Mesothelial cell of epicardium (in vitro differentiated cells): ENCODE measurements at places on chromosomes 12 and 14. TPM values are rescaled to one million over a fixed set of nuclear protein-coding genes. Genes with fewer than 3 reads are reported as not detected.

GRCh38 chr12:4443616-4444015 lies 2.0 kb downstream of the FGF6 start:
- no peak for DNase-seq

The POTEG gene
- not detected in 3 replicates for total RNA-seq

- no peak for DNase-seq
Measured at GRCh38 chr14:104091061-104091926, 5.8 kb downstream of the ASPG start.

- no peak for DNase-seq
Measured at GRCh38 chr12:75563351-75563750, 51.9 kb upstream of the KRR1 start.

- DNase-seq, result no peak
Measured at GRCh38 chr12:66269757-66270383, 32.4 kb upstream of the HELB start.

DNA sequence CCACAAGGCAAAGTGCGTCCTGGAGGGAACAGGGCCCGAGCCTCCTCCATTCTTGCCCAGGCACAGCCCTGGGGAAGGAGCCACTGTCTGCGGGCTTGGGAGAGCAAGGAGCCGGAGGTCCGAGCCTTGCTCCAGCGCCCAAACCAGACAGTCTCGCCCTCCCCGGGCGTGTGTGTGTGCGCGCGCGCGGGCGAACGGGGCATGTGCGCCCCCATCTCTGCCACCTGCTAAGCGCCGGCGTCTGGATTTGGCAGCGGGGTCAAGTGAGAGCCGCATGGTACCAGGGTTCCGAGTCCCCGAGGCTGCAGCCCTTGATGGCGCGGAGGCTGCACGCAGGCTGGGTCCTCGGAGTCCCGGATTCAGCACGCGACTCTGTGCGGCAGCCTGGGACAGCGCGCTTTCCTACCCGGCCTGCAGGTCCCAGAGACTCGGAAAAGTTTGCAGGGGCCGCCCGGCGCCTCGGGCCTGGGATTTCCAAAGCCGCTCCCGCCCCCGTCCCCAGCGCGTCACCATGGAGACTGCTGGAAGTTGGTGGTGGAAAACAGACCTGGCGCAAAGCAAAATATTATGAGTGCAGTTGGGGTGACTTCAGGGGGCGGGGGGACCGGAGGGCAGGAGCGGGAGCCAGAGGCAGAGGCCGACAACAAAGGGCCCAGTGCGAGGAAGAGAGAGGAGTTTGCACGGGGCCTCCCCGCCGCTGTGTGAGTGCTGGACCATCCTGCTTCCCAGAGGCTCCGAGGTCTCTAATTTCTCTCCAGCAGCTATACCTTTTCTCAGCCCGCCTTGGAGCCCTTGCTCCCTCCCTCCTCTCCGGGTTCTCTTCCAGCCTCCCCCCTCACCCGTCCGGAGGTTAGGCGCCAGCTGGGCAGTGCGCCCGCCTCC lies 4.2 kb downstream of the RFX4 start:
- DNase-seq, result no peak

- DNase-seq, result no peak
Measured at GRCh38 chr12:114812384-114812783, 128.4 kb upstream of the TBX3 start.

GRCh38 chr12:79689477-79690141 lies 1.2 kb downstream of the PAWR start:
- DNase-seq, result peak; percentile 21

GRCh38 chr14:53355581-53356112 lies 202.5 kb upstream of the DDHD1 start:
- no peak for DNase-seq

GRCh38 chr14:76056128-76056527 lies 70.6 kb downstream of the IFT43 start:
- DNase-seq, result no peak

The TMEM253 gene
- total RNA-seq, result 1.3 to 1.9 TPM (median 1.6 TPM) in 3 replicates

DNA sequence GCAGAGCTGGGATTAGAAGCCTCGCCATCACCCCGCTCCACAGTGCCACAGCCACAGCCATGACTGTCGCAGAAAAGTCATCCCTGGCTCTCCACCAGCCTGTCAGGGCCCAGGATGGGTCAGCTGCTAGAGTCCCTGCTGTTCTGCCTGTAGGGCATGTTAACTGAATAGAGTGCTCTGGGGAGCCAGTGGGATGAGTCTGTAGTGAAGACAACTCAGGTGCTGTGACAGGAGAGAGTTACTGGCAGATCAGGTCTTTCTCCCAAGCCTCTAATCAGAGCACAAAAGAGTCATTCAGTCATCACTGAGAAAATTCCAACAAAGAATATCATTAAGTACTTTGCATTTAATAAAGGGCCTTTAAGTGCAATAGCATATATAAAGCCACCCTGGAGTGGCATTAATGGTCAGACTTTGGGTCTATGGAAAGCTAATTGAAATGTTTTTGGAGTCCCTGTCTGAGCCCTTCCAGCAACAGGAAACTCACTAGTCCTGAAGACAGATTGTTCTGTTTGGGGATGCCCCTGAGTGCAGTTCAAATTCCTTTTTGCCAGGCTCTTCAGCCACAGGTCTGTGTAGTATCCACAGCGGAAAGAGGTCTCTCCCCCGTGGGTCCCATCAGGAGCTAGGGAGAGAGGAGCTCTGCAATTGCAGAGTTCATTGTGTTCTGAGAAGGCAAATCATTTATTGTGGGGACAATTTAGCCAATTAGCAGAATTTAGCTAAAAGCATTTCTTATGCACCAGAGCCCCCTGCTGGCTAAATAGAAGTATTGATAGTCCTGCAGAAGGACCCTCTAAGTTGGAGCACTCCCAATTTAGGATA lies 45.2 kb upstream of the C14orf132 start:
- no peak for DNase-seq

GRCh38 chr12:60112763-60113162 lies 516.9 kb downstream of the SLC16A7 start:
- DNase-seq, result no peak

DNA sequence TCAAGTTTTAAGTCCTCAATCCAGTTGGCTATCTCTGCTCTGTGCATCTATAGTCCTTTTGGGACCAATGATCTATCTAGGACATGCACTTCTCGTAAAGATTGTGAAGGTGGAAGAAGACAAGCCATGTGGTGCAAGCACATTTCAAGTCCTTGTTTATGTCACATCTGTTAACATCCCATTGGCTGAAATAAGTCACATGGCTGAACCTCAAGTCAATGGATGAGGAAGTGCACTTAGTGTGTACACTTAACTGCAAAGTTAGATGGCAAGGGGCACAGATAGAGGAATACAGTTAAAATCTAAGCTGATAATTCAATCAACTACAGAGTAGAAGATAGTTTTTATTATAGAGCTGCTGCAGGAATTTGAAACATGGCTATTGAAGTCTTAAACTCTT lies 362.8 kb upstream of the TBX3 start:
- no peak for DNase-seq

The LMNTD1 gene
- total RNA-seq, result 0.54 TPM in 1 of 3 replicates, not detected in the others

DNA sequence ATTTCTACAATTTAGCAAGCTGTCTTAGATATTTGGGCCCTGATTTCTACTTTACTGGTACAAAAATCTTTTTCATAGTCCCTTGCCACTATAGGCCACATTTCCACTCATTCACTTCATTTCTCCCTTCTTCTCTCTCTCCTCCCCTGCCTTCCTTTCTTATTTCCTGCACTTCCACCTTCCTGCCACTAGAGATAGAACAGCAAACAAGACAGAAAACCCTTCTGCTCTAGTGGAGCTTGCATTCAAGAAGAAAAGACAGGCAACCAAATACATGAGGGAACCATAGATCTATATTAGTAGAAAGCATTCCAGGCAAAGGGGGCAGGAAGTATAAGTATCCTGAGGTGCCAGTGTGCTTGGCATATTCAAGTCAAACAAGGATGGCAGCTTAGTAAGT lies 623.5 kb downstream of the FLRT2 start:
- no peak for DNase-seq

The ETFBKMT gene
- 1.6 to 2.6 TPM (median 1.8 TPM) in 3 replicates for total RNA-seq

DNA sequence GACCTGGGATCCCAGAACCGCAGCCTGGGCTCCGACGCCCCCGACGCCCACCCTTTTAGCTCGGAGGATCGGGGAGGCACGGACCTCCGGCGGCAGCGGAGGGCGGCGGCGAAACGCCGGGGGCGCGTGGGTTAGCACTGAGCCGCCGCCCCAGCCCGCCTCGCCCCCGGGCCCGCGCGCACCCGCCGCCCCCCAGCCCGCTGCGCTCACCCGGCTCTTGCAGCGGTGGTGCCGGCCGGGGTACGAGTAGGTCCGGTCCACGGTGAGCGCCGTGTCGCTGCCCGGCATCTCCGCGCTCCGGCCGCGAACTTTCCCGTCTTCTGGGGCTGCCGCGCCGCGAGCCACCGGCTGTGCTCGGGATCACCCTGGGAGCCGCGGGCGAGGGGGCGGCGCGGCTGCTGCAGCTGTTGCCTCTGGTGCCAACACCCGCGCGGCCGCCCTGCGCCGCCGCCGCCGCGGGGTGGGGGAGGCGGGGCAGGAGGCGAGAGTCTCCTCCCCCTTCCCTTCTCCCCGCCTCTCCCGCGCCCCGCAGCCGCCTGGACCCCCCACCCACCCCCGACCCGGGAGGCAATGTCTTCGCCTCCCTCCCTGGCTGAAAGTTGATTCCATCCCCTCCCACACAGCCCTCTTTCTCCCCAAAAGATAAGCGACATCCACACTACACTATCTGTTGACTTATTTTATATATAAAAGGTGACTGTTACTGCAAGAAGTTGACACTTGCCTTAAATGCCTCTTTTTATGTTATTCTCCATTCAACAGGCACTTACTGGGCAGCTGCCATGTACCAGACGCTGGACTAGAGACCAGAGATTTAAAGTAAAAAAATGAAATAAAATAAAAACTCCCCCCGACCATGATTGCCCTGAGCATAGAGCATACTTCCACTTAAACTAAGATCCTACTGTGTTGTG lies at the start of gene TMCC3:
TSS of gene TMCC3 (minus strand) at position 415 of the 914 bp plus-strand sequence. CDS start at position 288, 127 bp downstream.
- peak; percentile 41 for DNase-seq

The SLC17A8 gene
- total RNA-seq, result 0.40 to 0.66 TPM (median 0.61 TPM) in 3 replicates

DNA sequence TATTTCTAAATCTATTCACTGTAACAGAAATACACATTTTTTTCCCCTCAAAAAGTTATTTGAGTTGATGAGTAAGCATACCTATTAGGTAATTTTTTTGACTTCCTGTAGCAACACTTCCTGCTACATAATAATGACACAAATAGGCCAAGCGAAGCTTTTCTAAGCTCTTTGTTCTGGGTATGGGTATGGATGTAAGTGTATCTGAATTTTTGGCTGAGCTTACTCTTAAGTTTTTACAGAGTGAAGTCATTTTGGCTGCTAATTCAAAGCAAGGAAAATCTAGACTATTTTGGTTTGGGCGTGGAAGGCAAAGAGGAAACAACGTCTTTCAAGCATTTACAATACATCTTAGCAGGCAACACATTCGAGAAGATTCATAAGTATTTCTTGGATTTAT lies 1206.0 kb upstream of the FLRT2 start:
- DNase-seq, result no peak

GRCh38 chr14:55354500-55354899 lies 57.1 kb downstream of the ATG14 start:
- DNase-seq, result no peak

- DNase-seq, result no peak
Measured at GRCh38 chr14:71328183-71328582, 420.9 kb downstream of the PCNX1 start.

DNA sequence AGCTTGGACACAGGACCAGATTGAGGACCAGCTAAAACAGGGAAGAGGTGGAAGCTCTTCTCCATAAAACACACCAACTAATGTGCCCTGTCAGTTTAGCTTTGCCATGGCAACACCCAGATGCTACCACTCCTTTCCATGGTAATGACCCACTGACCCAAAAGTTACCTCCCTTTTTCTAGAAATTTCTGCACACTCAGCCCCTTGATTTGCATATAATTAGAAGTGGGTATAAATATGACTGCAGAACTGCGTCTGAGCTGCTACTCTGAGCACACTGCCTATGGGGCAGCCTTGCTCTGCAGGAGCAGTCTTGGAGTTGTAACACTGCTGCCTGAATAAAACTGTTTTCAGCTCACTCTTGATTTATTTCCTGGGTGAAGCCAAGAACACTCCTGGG lies 3.2 kb upstream of the TDG start:
- no peak for DNase-seq

DNA sequence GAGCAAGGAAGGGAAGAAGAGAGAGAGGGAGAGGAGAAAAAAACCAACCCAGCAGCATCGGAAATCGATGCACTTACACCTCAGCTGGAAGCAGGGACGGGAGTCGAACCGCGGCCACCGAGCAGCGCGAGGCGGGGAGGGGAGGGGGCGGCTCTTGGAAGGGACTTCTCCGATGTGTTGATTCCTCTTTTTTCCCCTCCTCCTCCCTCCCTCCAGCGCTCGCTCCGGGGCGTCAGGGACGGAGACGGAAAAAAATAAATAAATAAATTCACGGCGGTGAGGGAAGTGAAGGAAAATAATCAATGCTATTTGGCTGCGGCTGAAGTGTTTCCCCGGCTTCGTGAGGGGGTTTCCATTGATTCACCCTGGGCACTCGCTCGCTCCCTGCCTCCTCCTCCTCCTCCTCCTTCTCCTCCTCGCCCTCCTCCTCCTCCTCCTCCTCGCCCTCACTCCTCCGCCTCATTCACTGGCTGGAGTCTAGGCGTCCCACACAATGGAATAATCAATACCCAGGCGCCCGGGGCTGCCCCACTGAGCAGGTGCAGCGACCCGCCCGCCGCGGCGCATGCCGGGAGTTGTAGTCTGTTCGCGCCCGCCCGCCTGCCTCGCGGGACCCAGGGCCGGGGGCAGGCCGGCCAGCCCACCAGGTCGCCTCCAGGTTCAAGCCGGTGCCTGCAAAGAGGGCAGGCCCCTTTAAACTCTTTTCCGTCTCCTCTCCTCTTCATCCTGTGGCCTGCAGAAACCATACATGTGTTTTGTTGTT lies at the start of gene ZFHX2:
TSS of gene ZFHX2 (minus strand) at position 500 of the 763 bp plus-strand sequence. CDS start 16,440 bp downstream, outside the sequence.
- DNase-seq, result peak; percentile 80

- no peak for DNase-seq
Measured at GRCh38 chr12:124543590-124544310, 23.7 kb downstream of the NCOR2 start.

- DNase-seq, result peak; percentile 77
Measured at GRCh38 chr12:49777800-49778748, 36.7 kb downstream of the TMBIM6 start.

- no peak for DNase-seq
Measured at GRCh38 chr14:44854114-44854513, 107.6 kb downstream of the KLHL28 start.

The LRP6 gene
- total RNA-seq, result 72.9 to 77.4 TPM (median 75.3 TPM) in 3 replicates

DNA sequence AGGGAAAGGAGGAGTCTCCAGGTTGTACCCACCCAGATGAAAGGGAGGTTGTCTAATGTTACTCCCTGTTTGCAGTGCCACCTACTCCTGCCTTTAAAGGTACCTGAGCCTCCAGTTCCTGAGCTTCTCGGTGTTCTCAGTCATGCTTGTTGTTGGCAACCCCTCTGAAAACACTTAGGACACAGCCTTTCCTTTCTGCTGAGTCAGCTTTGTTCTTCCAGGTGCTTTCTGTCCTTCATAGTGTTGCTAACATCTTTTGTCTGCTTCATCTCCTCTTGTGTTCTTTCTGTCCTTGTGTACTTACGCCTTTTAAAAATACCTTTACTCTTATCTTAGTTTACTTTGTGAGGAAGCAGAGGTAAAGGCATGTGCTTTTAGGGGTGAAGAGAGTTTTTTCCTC lies 97.0 kb upstream of the NEDD1 start:
- no peak for DNase-seq

The KRT77 gene
- total RNA-seq, result not detected in 3 replicates
